GM12864 (cell line): ENCODE measurements at places on chromosomes 4 and X.

- no peak for DNase-seq
Measured at GRCh38 chr4:129545599-129546278, 449.8 kb downstream of the C4orf33 start.

- no peak for DNase-seq
Measured at GRCh38 chrX:40147971-40148370, 50.2 kb upstream of the BCOR start.

- no peak for DNase-seq
Measured at GRCh38 chr4:177356206-177356605, 46.5 kb downstream of the NEIL3 start.

DNA sequence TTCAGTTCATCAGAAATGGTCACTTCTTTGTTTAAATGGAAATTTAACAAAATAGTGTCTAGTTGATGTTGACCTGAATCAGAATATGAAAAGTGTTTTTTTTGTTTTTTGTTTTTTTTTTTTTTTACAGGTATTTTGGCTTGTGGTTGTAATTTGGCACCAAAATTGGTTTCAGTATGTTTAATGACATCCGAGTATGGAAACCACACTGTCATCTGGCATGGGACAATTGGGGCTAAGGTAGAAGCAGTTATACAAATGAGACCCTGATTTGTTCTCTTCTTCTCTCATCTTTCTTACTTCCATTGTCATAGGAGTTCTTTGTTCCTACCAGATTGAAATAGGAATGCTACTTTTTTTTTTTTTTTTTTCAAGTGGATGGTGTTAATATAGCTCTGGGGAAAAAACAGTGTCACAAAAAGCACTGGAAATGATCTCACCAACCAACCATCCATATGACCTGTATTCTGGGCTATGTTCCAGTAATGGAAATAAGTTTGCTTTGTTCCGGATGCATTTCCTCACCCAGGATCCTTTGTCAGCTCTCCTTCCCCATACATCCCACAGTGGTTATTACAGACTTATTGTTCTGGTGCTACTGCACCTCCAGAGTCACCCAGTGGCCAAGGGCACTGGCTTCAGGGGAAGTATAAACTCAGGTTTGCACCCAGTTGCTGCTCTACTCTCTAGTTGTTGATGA is 95.8 kb downstream of the ATXN3L start:
- no peak for DNase-seq

DNA sequence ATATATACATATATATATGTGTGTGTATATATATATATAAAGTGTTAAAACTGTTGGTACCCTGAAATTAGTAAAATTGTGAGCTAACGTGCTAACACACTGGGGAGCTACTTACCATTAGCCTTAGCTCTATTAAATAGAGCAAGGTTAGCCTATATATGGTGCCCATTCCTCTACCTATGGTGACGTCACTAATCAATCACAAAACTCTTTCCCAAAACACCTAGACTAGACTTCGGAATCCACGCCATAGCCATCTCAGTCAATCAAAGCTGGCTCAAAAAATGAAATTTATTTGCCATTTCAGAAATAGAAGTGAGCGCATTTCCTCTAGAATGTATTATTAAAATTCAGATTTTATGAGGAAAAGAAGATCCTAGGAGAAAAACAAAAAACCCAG is 229.0 kb upstream of the TENM3 start:
- no peak for DNase-seq

GRCh38 chr4:130368668-130369067 is 1272.7 kb downstream of the C4orf33 start:
- DNase-seq, result no peak

DNA sequence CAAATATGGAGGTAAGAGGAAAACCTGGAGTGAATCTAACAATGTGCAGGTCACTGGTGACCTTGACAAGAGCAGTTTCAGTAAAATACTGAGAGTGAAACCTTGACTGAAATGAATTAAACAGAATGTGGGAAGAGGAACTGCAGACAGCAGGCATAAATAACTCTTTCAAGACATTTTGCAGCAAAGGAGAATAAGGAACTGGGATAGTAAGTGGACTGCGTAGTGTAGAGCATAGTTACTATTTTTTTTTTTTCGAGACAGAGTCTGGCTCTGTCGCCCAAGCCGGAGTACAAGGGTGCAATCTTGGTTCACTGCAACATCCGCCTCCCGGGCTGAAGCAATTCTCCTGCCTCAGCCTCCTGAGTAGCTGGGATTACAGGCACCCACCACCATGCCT is 24.0 kb downstream of the RBMX start:
- DNase-seq, result peak; percentile 42

- no peak for DNase-seq
Measured at GRCh38 chr4:16437836-16438235, 211.6 kb upstream of the TAPT1 start.

DNA sequence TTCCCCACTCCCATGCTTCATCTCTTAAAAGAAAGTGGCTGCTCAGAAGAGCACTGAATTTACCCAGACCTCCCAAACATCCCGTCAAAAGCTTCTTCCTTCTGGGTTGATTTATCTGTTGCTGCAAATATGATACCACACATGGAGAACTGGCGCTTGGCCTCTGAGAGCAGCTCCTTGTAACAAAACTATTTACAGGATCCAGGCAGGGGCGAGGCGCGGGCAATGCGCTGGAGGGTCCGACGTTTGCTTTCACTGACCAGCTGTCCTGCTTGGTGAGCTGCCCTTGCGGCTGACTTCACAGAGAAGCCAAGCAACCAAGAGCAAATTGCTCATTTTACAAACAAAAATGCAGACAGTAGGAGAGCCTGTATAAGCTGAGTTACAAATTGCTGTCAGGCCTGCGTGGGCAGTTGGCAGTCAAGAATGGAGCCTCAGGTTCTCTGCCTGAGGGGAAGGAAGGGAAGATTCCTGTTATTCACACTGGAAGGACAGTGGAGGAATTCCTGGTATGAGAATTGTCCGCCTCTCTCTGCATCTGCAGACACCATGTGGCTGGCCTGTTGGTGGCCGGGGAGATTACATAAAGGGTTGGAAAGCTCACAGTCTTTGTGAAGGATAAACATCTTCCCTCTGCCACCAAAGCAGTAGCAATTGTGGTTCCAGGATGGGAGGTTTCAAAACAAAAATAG is 192.2 kb upstream of the LEF1 start:
- no peak for DNase-seq

- no peak for DNase-seq
Measured at GRCh38 chr4:24625091-24625490, 40.7 kb upstream of the DHX15 start.

GRCh38 chr4:38682336-38682735 is 18.3 kb downstream of the KLF3 start:
- DNase-seq, result no peak

DNA sequence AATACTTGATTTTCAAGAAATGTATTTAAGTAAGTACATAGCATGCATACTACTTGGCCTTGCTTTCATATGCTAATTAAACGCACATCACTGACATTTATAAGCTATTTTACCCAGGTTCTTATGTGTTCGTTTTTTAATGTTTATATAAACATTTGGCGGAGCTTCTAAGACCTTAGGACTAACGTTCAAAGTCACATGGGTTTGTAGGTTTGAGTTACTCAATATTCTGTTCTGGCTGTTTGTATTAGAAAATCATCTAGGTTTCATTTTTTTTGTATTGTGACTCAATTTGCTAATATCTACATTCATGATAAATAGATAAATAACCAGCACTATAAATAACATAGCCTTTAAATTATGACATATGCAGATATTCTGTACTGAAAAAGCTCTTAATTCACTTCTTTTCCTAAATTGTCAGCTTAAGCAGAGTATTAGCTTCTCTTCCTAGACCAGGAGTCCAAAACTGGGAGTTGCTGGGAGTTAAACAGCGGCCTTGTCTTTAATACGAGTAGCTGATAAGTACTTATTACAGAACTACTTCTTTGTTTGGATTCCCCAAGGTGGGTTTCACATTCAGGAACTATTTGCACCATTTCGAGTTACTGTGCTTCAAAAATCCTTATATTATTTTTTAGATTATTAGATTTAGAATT is 42.0 kb downstream of the GUCY1B1 start:
- DNase-seq, result no peak

DNA sequence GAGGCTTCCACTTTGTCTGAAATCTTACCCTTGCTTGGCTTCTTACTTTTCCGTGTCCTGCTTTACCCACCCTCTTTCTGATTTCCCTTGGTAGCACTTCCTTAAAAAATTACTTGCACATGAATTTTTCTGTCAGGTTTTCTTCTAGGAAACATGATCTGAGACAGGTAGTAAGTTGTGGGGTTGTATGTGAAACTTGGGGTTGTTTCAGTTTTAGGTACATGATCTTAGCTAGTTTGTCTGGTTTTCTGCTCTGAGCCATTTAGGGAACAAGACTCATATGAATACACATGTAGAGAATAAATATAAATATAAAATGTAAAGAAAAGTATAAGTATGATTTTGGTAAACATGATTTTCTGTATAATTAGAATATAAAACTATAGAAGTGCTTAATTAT is 17.4 kb upstream of the ARMCX2 start:
- DNase-seq, result no peak

- DNase-seq, result no peak
Measured at GRCh38 chrX:119399772-119400101, 601 bp downstream of the SLC25A43 start.

- DNase-seq, result no peak
Measured at GRCh38 chr4:48780865-48781214, 761 bp upstream of the FRYL start.

- DNase-seq, result no peak
Measured at GRCh38 chr4:57094832-57095223, 15.4 kb downstream of the IGFBP7 start.

- no peak for DNase-seq
Measured at GRCh38 chr4:72275381-72275780, 243.6 kb downstream of the NPFFR2 start.

- DNase-seq, result no peak
Measured at GRCh38 chr4:111506706-111507105, 638.5 kb upstream of the FAM241A start.

- DNase-seq, result no peak
Measured at GRCh38 chrX:48107717-48108116, 22.7 kb upstream of the SPACA5B start.

- DNase-seq, result no peak
Measured at GRCh38 chrX:8404926-8405325, 59.7 kb upstream of the VCX3B start.

DNA sequence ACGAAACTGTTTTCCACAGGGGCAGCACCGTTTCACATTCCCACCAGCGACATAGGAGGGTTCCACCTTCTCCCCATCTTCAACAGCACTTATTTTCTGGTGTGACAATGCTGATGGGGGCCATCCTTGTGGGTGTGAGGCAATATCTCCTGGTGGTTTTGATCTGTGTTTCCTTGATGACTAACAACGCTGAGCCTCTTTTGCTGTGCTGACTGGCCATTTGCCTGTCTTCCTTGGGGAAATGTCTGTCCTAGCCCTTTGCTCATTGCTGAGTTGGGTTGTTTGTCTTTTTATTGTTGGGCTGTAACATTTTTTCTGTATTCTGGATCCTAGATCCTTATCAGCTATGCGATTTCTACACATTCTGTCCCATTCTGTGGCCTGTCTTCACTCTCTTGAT is 33.7 kb downstream of the ATP2B3 start:
- no peak for DNase-seq

- no peak for DNase-seq
Measured at GRCh38 chr4:30722359-30723200, 2.4 kb downstream of the PCDH7 start.

DNA sequence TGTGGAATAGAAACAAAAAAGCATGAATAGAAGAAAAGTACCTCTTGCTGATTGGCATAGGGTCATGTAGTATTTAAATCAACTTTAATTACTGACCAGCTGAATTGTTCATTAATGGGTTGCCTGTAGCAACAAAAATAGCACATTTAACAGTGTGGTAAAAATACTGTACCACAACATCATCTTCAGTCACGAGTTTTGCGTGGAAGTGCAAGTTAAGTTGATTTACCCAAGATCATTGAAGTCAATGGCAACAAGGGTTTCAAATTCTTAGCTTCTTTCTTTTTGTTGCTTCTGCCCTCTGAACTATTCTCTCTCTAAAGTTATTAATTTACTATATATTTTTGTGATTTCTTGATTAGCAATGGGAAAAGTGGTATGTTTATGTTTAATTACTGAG is 526.6 kb downstream of the C4orf33 start:
- DNase-seq, result no peak

GRCh38 chr4:54277691-54278090 is 48.6 kb downstream of the PDGFRA start:
- DNase-seq, result no peak

DNA sequence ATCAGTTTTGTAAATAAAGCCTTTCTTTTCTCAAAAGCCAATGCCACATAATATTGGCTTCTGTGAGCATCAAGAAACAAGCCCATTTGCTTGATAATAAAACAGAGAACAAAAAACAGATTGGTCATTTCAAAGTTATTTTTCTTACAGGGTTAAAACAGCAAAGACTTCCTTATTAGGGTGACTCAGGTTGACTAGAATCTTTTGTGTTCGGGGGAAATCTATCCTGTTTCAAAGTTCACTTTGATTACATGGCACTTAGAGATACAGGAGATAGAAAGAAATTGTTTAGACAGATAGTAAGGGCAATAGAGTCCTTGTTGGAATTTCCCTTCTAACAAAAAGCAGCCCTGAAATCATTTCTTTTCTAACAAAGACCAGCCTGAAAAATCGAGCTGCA is 170.0 kb upstream of the GLRA2 start:
- no peak for DNase-seq

GRCh38 chrX:40108959-40109287 is 11.2 kb upstream of the BCOR start:
- no peak for DNase-seq

DNA sequence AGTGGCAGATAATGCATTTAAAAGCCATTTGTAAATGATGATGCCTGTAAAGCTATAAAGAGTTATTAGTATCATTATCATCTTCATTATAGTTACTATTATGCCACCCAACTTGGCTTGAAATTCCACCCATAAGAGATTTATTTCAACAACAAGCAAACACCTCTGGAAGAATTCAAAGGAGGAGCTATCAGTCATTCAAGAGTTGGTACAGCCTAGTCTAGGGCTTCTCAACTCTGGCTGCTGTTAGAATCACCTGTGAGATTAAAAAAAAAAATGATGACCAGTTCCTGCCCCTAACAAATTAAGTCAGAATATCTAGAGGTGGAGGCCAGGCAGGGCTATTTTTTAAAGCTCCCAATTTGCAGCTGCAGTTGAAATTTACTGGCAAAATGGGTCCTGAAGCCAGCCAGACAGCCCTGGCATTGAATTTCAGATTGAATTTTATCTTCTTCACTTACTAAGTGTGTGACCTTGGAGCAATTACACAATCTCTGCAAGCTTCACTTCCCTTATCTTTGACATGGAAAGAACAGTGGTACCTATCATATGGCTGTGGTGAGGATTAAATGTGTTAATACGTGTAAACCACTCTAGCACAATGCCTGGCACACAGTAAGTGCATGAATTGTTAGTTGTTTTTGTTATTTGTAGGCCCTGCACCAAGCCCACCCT is 52.9 kb upstream of the EDA start:
- DNase-seq, result no peak

DNA sequence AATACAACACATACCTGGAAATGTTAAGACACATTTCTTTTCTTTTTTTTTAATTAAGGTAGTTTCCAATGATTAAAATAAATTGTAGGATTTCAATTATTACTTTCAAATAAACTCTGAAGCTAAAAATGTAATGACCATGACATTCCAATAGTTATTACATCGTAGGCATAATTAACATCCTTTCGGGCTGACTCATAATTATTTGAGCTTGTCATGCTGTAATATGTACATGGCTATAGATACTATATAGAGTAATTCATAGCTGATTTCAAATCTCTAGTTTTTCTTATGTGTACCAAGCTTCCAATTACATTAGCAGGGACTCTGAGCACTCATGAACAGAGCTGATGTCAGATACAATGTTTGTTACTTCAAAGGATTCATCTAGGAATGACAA is 125.7 kb upstream of the GABRG1 start:
- DNase-seq, result no peak
